Stimulated activated CD4-positive, alpha-beta T cell treated with anti-CD3 and anti-CD28 coated beads, TNF-alpha, amount 100 ng/mL, for 24 hours (primary cell): ENCODE measurements at places on chromosomes 7 and 10.

DNA sequence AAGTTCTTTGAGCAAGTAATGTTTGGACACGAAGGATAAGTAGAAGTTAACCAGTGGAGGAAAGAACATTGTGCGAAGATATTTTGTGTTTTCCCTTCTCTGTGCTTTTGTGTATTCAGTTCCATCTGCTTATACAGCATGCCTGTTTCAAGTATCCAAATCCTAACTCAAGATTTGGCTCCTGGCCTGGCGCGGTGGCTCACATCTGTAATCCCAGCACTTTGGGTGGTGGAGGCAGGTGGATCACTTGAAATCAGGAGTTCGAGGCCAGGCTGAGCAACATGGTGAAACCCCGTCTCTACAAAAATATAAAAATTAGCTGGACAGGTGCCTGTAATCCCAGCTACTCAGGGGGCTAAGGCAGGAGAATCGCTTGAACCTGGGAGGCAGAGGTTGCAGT, 40.8 kb upstream of the TPST1 start:
- DNase-seq, result no peak

- no peak for DNase-seq
These were observed 92.3 kb upstream of the PRPS1L1 start for GRCh38 chr7:18119985-18120384.

GRCh38 chr7:69994886-69995542, 396.7 kb downstream of the AUTS2 start:
- DNase-seq, result no peak

DNA sequence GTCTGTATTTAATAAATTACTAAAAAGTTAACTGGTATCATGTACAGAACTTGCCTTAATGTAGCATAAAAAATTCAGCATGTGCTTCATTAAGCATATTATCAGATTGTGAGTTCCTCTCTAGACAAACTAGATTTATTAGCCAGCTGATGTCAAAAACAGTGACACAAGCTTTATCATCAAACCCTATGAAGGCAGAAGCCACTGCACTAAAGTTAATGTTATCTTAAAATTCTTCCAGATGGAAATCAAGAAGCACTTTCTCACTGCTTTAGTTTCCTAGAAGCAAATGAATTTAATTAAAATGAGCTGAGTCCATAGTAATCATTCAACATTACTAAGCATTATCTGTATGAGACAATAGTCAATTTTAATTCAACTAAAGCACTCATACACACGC, 96.4 kb downstream of the ARHGAP12 start:
- no peak for DNase-seq

DNA sequence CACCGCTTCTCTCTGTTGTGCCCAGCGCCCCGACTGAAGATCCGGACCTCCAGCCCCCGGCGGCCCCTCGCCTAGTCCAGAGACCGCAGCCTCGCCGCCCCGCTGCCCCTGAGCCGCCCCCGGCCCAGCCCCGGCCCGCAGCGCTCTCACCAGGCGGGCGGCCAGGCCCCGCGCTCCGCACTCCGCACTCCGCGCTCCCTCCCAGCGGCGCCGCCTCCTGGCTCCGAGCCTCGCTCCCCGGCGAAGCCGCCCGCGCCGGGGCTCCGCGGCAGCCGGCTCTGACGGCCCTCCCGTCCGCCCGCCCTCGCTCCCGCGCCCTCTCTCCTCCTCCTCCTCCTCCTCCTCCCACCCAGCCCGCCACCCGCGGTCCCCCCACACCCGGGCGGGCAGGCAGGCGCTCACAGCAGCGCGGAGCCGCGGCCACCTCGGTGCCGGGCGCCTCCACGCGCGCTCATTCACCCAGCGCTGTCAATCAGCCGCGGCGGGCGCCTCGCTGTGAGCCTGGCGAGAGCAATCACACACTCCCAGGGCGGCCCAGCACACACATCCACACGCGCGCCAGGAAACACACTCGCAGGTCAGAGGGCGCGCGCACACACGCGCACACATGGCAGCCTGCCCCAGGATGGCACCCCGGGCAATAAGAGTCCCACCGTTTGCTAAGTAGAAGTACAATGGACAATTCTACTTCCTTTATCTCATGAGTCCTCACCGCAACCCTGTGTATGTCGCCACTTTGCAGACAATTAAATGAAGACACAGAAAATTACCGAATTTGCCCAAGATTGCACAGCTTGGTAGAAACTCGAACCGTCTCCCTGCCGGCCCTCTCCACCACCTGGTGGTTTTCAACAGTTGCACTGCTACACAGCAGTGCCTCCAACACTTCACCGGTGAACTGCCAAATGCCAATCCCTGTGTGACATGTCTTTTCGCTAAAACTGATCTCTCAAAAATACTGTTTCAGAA, at the start of gene PRRT4:
PRRT4 (minus strand) TSS at position 280 of the 969 bp plus-strand sequence.
- DNase-seq, result no peak

DNA sequence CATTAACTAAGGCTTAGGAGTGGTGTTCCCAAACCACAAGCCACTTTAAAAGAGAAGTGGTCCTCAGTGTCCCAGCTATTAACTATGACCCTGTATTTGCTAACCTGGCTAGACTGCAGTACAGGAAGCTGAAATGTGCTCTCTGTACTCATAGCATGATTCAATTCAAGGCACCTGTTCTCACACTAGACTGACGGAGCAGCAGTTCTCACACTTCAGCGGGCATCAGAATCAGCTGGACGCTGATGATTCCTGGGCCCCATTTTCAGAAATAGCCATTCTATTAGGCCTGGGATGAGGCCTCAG, 24.5 kb upstream of the MSRB2 start:
- no peak for DNase-seq

DNA sequence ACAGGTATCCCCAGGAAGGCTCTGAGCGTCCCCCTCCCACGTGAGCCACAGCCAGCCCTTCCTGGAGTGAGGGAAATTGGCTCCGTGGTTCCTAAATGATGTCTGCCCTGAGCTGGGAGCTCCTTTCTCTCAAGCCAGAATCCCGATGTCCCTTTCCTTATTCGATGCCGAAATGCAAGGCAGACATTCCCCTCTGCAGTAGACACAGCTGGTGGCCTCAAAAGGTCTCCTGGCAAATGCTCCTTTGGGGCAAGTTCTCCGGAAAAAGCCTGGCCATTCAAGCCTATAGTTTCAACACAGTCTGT, 98.9 kb downstream of the HIP1 start:
- no peak for DNase-seq
